Type B pancreatic cell (in vitro differentiated cells): ENCODE measurements at places on chromosomes 13 and 19.

DNA sequence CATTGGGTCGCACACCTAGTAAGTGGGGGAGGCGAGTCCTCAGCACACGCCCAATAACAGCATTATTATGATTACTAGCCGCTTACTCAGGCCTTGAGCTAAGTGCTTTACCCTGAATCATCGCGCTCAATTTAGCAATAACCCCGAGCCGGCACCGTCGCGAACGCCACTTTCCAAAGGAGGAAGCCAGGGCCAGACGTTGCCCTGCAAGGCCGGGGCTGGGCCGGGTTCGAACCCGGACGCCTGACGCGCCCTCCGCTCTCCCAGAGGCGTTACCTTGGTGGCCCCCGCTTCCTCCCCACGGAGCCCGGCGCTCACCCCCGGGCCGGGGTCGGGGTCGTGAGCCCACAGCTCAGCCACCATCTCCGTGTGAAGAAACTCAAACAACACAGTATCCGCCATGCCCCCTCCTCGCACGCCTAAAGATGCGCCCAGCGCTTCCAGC is at the start of gene TRAPPC6A:
TSS of gene TRAPPC6A (minus strand) at position 421 of the 445 bp plus-strand sequence. CDS start at position 402, 19 bp downstream.
- H3K4me3 ChIP-seq = peak within 1 kb of the TSS; percentile 97
- H3K4me1 ChIP-seq = peaks cover 17% of the 10 kb centered on the region
- no peak for DNase-seq

DNA sequence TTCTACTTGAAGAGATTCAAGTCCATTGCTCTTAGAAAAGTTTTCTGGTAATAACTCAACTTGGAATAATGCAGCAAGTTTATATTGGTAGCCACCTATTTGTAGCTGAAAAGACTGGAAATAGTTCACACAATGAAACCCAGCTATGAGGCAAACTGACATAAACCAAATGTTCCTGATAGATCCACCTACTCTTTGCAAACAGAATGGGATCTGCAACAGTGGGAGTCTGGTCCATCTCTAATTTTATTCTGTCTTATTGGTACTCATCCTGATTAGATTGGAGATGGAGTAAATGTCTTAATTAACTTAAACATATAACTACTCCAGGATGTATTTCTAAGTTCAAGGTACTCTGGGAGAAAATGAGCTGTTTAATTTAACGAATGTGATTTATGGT is 438.0 kb downstream of the OLFM4 start:
- no peak for DNase-seq
- no peaks in the 10 kb centered on the region for H3K36me3 ChIP-seq
- H3K4me1 ChIP-seq = no peaks in the 10 kb centered on the region
- H3K4me3 ChIP-seq = no peak overlapping the region
- H3K27ac ChIP-seq = no peak overlapping the region

DNA sequence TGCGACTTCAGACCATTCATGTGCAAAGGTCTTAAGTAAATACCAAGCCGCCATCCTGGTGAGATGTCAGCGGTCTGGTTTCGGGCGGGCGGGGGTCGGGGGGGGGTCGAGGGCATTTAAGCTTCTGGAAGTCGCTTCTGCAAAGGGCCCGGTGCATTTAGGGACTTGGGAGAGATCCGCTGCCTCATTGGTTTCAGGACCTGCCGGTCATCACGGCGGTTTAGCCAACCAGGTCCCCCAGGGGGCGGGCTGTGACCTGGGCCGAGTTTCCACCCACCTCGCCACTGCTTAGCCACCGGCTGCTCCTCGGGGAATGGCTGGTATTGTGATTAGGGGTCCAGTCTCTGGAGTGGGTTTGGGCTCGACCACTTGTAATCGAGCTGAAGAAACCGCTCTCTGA is 7.8 kb downstream of the ANKLE1 start:
- H3K27ac ChIP-seq = no peak overlapping the region
- no peak for DNase-seq
- peaks cover 4% of the 10 kb centered on the region for H3K4me1 ChIP-seq
- no peak overlapping the region for H3K4me3 ChIP-seq

GRCh38 chr13:99749271-99750019 is 222.1 kb downstream of the ZIC5 start:
- H3K36me3 ChIP-seq = peaks cover 4% of the 10 kb centered on the region
- peaks cover 13% of the 10 kb centered on the region for H3K27me3 ChIP-seq
- H3K4me3 ChIP-seq = no peak overlapping the region
- H3K4me1 ChIP-seq = peaks cover 27% of the 10 kb centered on the region

- no peaks in the 10 kb centered on the region for H3K36me3 ChIP-seq
- H3K27ac ChIP-seq = no peak overlapping the region
- DNase-seq = no peak
- no peaks in the 10 kb centered on the region for H3K27me3 ChIP-seq
- H3K4me1 ChIP-seq = no peaks in the 10 kb centered on the region
- no peak overlapping the region for H3K4me3 ChIP-seq
These were observed 798.3 kb downstream of the GPC5 start for GRCh38 chr13:92196591-92197256.

- no peak overlapping the region for H3K27ac ChIP-seq
- no peaks in the 10 kb centered on the region for H3K36me3 ChIP-seq
- no peak overlapping the region for H3K4me3 ChIP-seq
These were observed 26.1 kb upstream of the EID2 start for GRCh38 chr19:39566064-39566463.

GRCh38 chr19:6564393-6564792 is 26.6 kb downstream of the CD70 start:
- no peak overlapping the region for H3K4me3 ChIP-seq
- H3K27me3 ChIP-seq = peaks cover 10% of the 10 kb centered on the region
- no peak overlapping the region for H3K27ac ChIP-seq
- H3K4me1 ChIP-seq = no peaks in the 10 kb centered on the region

DNA sequence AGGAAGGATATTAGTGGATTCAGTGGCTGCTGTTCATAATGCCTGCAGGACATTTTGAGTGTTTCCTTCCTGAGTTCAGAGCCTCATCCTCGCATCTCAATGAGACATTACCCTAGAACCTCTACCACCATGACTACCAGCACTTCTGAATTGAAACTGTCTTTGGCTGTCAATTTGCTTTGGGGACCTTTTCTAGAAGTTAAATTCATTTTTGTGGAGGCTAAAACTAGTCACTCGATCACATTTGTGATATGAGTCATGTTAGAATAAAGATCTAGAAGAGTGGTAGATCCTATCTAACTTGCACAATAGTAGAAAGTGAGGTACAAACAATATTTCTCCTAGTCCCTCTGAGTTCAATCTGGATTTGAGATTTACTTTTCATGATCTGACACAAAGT is 124.9 kb downstream of the KCNRG start:
- H3K27me3 ChIP-seq = peaks cover 33% of the 10 kb centered on the region
- DNase-seq = no peak
- H3K4me3 ChIP-seq = no peak overlapping the region
- H3K27ac ChIP-seq = no peak overlapping the region

DNA sequence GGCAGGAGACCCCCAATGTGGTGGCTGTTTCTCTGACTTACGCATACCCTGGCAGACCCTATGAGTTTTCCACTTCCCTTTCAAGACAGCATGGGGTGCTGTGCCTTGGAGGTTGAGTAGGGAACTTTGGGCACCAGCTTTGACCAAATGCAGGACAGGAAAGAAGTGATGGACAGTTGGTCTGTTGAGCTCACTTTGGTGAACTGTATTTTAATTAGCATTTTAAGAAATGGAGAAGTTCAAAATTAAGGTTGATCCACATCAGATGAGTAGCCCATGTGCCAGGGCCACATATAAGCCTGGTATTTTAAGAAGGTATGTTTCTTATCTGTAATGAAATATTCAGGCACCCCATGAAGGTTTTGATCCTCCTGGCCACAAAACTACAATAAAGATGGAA is 46.1 kb upstream of the RAP2A start:
- no peak overlapping the region for H3K4me3 ChIP-seq
- no peak overlapping the region for H3K27ac ChIP-seq
- H3K36me3 ChIP-seq = peaks cover 38% of the 10 kb centered on the region
- peaks cover 11% of the 10 kb centered on the region for H3K4me1 ChIP-seq
- no peaks in the 10 kb centered on the region for H3K27me3 ChIP-seq
